Tibial nerve (tissue), 4 donors: ENCODE measurements at places on chromosomes 13 and 19. TPM values are rescaled to one million over a fixed set of nuclear protein-coding genes. Genes with fewer than 3 reads are reported as not detected.

The IGFL1 gene
- not detected for total RNA-seq

The ZNF324B gene
- 15.7 TPM for total RNA-seq

The ZFR2 gene
- total RNA-seq: not detected

The FFAR3 gene
- total RNA-seq: not detected

The POU2F2 gene
- 6.0 TPM for total RNA-seq

- no peak for DNase-seq
Measured at GRCh38 chr13:27035892-27036235, 135.7 kb downstream of the USP12 start.

DNA sequence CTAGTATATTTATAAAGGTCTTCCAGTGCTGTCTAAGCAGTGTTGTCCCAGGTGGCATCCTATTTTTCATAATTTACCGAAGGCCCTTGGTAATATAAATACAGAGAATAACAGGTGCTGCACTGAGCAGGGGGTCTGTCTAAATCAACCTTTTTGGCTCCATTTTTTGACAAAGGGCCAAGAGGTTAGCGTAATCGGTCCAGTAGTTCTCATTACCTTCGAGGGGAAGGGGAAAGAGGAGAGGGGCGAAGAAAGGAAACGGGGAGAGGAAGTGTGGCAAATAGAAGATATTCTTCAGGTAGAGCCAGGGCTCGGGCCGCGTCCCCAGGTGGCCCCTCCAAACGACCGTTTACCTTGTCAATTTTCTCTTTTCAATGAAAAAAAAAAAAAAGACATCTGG lies 749 bp upstream of the PAN3 start:
- no peak for DNase-seq

- no peak for DNase-seq
Measured at GRCh38 chr13:40191186-40191980, 475.1 kb downstream of the FOXO1 start.

- peak; percentile 73 for DNase-seq
Measured at GRCh38 chr13:40664350-40665125, 1.9 kb downstream of the FOXO1 start.

DNA sequence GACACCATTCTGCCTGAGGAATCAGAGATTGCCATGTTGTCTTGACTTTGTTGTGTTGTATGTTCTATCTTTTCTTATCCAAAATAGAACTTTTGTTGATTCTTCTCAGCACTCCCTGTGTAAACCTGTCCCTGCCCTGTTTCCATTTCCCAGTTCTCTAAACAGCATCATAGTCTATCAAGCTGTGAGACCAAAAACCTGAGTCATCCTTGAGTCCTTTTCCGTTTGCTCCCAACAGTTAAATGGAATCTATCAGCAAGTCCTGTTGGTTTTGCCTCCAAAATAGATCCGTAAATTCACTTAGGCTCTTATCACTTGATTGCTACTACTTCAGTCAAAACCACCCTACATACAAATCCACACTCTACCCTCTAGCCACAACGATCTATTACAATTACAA lies 667.1 kb downstream of the PCDH9 start:
- no peak for DNase-seq

DNA sequence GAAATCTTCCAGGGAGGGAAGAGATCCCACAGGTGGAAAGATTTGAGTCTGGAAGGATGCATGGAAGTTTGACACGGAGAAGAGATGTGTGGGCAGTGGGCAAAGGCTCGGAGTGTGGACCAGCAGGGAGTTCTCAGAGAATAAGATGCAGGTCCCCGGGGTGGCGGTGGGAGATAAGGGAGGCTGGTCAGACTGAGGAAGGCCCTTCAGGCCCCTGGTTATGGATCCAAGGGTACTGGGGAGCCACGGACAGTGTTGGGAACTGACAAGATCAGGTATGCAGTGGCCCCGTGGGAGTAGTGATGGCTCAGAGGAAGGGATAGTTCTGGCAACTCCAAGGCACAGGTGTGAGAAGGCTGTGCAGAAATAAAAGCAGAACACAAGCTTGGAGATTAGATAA lies 2.5 kb downstream of the CAMSAP3 start:
- DNase-seq: no peak
